ENCODE measurements at places on chromosomes 16 and 17.

- peak; percentile 91 for DNase-seq
Observed at GRCh38 chr16:12500771-12501170, 302.9 kb downstream of the CPPED1 start.

- DNase-seq, result no peak
Observed at GRCh38 chr16:144797-145252, 6.4 kb upstream of the NPRL3 start.

DNA sequence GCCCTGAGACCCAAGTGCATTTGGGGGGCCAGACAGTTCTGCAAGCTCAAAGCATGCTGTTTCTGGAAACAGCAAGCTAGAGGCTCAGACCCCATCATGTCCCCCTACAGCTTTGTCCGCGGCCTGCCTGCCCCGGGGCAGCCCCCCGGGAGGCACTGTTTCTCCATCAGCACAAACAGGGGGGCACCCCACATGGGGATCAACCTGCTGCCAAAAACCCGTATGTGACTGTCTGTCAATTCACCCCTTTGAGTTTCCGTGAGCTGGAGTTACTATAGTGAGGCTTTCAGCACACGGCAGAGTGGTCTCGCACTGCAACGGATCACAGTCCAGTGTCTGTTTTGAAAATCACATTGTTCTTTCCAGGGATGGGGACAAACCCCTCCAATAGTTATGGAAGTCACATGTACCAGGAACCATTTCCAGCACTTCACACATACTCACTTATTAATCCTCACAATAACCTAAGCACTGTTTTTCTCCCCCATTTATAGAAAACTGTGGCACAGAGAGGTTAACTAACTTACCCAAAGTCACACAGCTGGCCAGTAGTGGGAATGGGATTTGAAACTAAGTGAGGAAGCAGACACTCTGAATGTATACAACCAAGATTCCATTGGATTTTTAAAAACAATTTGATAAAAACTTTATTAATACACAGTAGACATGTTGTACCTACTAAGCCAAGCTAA is 269.0 kb downstream of the C16orf95 start:
- DNase-seq, result no peak

DNA sequence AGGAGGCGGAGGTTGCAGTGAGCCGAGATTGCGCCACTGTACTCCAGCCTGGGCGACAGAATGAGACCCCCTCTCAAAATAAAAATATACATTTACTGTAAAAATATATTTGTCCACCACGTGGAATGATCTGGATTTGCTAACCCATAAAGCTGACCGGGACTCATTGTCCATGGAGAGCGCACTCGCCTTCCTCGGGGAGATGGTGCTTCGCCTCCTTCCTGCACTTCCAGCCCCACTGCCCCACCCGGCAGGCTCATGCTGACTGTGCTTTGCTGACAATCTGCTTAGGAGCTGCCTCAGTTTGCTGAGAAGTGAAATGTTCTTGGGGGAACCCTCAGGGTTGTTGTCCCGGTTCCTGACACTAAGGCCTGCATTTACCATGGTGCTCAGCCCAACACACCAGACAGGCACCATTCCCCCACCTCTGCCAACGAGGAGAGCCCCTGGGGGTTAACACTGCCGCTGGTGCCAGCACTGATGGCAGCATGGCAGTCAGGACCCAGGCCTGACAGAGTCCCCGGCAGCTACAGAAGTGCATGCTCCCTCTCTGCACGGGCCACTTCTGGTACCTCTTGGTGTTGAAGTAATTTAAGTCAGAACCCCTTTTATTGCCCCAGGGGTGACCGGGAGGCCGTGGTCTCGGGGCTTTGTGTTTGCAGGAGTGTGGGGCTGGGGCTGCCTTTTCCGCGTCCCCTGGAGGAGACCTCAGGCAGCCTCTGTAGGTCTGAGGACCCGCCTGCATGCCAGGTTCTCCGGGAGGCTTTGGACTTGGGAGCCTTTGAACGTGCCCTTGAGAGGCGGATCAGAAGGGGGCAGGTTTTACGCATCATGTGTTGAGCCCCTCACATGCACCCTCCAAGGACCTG is 2.5 kb downstream of the NUBP2 start:
- DNase-seq, result no peak

GRCh38 chr17:32348483-32348800 is 1.5 kb upstream of the ZNF207 start:
- no peak for DNase-seq
